Smooth muscle cell of the brain vasculature (primary cell): ENCODE measurements at places on chromosomes 6 and 20.

- DNase-seq = no peak
Measured at GRCh38 chr20:13819885-13820645, 35.2 kb downstream of the NDUFAF5 start.

DNA sequence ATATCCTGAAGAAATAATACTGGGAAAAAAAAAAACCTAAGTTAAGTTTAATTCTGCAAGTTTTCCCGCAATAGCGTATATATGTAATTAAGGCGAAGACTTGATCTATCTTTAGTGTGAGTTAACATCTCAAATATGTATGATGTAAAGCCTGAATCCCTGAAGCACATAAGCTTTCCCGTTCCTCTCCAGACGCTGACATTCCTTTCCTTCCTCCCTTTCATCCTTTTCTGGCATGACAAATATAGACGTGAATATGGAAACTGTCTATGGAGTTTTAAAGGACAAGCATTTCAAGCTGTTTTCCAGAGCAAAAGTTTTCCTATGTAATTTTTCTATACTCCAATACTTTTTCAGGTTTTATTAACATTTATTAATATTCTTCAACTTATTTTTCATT lies 637.0 kb downstream of the COL12A1 start:
- DNase-seq = no peak

DNA sequence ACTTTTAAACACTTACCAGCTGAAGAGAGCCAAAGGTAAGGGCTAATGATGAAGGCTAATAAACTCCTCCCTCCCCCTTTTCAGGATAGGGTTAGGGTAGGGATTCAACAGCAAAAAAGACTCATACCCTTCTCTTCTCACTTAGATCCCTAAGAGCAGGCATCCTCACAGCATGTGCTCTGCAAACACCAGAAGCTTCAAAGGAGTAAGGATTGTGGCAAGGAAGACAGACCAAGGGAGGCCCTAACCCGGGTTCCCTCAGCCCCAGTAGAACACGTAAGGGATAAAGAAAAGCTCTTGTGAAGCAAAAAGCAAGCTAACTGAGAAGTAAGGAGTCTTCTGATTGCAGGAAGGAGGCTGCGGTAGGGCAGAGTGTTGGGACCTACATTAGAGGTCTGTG lies 11.6 kb downstream of the MAP3K7 start:
- no peak for DNase-seq

GRCh38 chr6:147881432-147881831 lies 372.9 kb downstream of the SAMD5 start:
- DNase-seq = no peak

GRCh38 chr6:124854338-124854922 lies 107.8 kb upstream of the RNF217 start:
- no peak for DNase-seq

DNA sequence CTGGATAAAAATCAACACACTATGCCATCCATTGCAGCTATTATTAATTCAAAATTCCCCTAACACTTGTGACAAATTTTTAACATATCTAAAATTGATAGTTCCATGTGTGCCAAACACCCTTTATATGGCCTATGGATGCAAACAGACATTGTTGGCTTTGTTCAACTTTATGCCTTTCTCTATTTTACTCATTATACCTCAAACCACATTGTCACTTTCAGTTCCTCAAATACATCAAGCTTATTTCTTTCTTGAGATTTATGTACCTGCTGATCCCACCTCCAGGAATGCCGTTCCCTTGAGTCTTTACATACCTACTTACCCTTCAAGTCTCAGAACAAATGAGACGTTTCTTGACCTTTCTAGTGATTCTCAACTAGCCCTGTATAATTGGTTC lies 193.5 kb upstream of the PLN start:
- DNase-seq = no peak

GRCh38 chr6:112667427-112667826 lies 320.3 kb downstream of the RFPL4B start:
- DNase-seq = no peak

GRCh38 chr6:170162775-170163404 lies 128.0 kb downstream of the DLL1 start:
- DNase-seq = no peak

GRCh38 chr6:41538556-41539182 lies 7.5 kb upstream of the FOXP4 start:
- no peak for DNase-seq

DNA sequence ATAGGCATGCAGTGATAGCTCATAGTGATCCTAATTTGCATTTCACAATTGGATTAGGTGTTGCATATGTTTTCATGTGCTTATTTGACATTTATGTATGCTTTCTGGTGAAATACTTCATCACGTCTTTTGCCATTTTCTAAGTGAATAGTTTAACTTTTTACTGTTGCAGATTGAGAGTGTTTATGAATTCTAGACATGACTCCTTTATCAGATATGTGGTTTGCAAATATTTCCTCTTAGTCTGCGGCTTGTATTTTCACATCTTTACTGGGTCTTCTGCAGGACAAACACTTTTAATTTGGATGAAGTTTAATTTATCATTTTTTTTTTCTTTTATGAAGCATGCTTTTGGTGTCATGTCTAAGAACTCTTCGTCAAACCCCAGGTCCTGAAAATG lies 39.2 kb downstream of the CCN2 start:
- DNase-seq = no peak
